ENCODE measurements at places on chromosomes 5 and 9.

- no peak for DNase-seq
- H3K27me3 ChIP-seq, result peaks cover 58% of the 10 kb centered on the region
- no peaks in the 10 kb centered on the region for H3K36me3 ChIP-seq
- no peak overlapping the region for H3K4me3 ChIP-seq
- no peak overlapping the region for H3K27ac ChIP-seq
Measured at GRCh38 chr5:133410335-133410828, 202.0 kb downstream of the FSTL4 start.

- no peaks in the 10 kb centered on the region for H3K4me1 ChIP-seq
- no peaks in the 10 kb centered on the region for H3K27me3 ChIP-seq
- peaks cover 71% of the 10 kb centered on the region for H3K36me3 ChIP-seq
- H3K4me3 ChIP-seq, result no peak overlapping the region
- DNase-seq, result no peak
Measured at GRCh38 chr9:71729816-71730526, 38.3 kb downstream of the CEMIP2 start.

- no peaks in the 10 kb centered on the region for H3K4me1 ChIP-seq
- no peak overlapping the region for H3K27ac ChIP-seq
- no peak for DNase-seq
- H3K36me3 ChIP-seq, result no peaks in the 10 kb centered on the region
Measured at GRCh38 chr5:125750861-125751186, 672.4 kb upstream of the GRAMD2B start.

DNA sequence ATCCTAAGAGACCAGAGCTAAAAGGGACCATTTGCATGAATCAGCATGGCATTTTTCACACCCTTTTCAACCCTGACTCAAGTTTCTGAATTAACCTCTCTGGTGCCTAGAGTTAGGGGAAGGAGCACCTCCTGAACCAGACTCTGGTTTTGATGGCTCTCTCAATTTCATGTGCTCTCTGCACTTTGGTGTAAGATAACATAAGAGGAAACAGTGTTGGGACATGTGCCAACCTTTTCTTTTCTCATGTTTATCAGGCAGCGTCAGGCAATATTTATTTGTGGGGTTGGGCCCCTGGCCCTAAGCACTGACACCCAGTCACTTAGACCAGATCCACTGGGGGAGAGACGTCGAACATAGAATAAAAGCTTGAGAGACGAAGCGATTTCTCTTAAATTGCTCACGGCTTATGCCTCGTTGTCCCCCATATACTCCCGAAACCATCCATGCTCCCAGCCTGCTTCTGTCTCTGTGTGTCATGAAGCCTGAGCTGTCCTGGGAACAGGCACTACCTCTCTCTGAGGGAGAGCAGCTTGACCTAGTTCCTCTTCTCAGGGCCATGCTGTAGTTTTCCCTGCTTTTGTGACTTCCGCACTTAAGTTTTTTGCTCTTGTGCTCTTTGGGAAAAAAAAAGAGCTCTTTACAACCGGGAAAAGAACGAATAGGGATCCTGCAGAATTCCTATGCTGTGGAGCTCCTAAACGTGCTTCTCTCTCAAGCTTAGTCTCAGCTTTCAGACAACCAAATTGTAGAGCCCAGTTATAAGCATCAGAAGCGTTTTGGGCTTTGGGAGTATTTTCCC is 195.7 kb downstream of the NR3C1 start:
- no peak for DNase-seq
- H3K27me3 ChIP-seq, result no peaks in the 10 kb centered on the region
- H3K27ac ChIP-seq, result peak overlapping the region; percentile 56

DNA sequence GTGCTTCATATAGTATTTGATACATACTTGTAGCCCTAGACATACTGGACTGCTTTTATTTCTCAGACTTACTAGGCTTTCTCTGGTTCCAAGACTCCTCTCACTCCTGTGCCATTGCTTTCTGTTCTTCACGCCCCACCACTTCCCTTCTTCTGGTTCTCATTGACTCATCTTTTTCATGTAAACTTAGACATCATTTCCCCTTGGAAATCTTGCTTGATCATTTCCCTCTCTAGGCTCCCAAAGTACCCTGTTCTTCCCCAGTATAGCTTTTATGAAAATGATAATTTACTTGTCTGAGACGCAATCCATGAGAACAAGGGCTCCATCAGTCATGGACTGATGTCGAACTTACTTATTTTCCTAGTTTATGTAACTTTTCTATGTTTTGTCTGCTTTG is 83.5 kb downstream of the TLR4 start:
- no peak overlapping the region for H3K4me3 ChIP-seq
- H3K36me3 ChIP-seq, result no peaks in the 10 kb centered on the region
- no peak for DNase-seq
- no peak overlapping the region for H3K27ac ChIP-seq
- no peaks in the 10 kb centered on the region for H3K27me3 ChIP-seq
